ENCODE measurements at places on chromosomes 1 and 21. TPM values are rescaled to one million over a fixed set of nuclear protein-coding genes. Genes with fewer than 3 reads are reported as not detected.

The FAF1 gene
- 41.2 TPM for total RNA-seq

The ZNF436 gene
- 67.3 TPM for total RNA-seq

The CSF3R gene
- total RNA-seq = 3.7 TPM

The BMP8B gene
- total RNA-seq = 1.0 TPM

The USH2A gene
- 0.52 TPM for total RNA-seq
